Activated gamma-delta T cell treated with anti-CD3 and anti-CD28 coated beads, Interleukin-2, amount 50 U/mL, for 16 hours (primary cell): ENCODE measurements at places on chromosomes 5 and 9.

DNA sequence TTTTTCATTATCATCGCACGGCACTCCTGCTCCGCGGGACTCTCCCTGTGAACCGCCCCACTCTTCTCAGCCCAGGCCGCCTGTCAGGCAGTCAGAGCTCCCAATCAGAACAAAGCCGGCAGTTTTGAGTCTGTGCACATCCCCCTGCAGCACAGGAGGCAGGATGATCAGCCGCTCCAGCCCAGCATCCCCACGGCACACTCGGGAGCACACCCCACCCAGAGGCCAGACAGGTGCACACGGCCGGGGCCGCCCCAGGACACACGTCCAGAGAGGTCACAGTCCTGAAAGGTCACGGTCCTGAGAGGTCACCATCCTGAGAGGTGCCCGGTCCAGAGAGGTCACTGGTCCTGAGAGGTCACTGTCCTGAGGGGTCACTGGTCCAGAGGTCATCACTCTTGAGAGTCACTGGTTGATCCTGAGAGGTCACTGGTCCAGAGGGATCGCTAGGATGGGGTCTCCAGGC, 8.4 kb downstream of the TPPP start:
- no peak for DNase-seq

GRCh38 chr9:9079473-9079872, 1279.9 kb upstream of the DMAC1 start:
- DNase-seq = no peak

GRCh38 chr5:14321936-14322335, 178.8 kb downstream of the TRIO start:
- DNase-seq = no peak

DNA sequence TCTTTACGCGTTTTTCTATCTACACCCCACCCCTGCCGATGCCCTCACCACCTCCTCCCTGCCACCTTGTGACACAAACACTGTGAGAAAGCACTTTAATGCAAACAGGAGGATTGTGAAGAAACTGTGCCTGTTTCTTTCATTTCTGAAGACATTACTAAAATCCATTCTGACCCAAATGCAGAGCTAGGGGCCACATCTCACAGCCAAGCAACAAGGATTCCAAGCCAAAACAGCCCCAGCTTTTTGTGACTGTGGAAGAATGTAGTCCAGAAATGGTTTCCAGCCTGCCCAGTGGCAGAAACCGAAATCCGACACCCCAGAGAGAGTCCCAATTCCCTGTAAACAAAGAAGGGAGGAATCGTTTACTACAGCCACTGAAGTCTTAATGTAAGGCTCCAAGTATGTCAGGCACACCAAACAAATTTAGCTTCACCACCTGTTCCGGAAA, 190.9 kb downstream of the TTC39B start:
- DNase-seq = no peak

DNA sequence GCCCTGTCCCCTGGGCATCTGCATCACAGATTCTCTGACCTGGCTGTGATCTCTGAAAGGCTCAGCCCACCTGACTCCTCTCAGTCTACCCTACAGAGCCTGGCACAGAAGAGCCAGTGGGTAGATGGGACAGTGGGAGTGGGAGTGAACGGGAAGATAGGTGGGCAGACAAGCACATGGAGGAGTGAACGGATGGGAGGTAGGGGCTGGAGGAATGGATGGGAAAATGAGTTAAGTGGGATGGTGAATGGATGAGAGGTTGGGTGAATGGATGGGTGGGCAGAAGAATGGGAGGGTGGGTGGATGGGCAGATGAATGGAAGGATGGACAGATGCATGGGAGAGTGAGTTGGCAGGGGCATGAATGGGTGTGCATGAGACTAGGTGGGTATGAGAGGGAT, 18.8 kb downstream of the STK10 start:
- no peak for DNase-seq

DNA sequence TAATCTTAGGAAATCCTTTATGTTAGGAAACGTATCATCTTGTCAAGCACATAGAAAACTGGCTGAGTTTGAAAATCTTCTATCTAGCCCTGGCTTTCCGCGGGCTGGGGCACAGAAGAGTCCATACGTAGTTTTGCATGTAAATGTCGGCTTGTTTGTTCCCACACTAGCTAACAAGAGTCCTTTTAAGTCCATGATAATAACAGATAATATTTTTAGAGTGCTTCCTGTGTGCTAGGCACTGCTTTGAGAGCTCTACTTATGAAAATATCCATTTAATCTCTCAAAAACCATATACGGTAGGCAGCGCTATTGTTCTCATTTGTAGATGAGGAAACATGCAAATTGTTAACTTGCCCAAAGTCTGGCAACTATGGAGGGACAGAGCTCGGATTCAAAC, 40.5 kb downstream of the FYB1 start:
- DNase-seq = no peak

- no peak for DNase-seq
Observed at GRCh38 chr5:159286420-159287035, 23.4 kb downstream of the UBLCP1 start.

DNA sequence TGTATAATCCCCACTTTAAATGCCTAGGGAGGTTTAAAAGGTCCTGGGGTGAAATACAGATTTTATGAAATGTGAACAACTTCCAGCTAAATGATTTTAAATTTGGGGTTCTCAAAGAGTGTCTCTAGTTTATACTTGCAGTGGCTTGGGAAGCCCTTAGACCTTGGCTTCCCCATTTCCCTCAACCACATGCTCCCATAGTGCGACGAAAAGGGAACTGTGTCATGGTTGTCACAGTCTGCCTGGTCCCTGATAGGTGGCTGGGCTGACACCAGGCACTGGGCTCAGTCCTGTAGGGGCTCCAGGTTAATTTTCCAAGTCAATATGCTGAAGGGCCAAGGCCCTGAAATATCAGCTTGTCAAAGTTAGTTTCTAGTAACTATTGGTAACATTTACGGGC, 10.4 kb upstream of the CXCL14 start:
- DNase-seq = no peak

- DNase-seq = no peak
Observed at GRCh38 chr9:93952784-93953495, 2.2 kb downstream of the BARX1 start.

- no peak for DNase-seq
Observed at GRCh38 chr5:160312960-160313727, 780 bp upstream of the CCNJL start.

- DNase-seq = no peak
Observed at GRCh38 chr9:27712806-27713205, 139.5 kb upstream of the C9orf72 start.

- DNase-seq = peak; percentile 37
Observed at GRCh38 chr5:173293817-173294672, 34.2 kb downstream of the STC2 start.

DNA sequence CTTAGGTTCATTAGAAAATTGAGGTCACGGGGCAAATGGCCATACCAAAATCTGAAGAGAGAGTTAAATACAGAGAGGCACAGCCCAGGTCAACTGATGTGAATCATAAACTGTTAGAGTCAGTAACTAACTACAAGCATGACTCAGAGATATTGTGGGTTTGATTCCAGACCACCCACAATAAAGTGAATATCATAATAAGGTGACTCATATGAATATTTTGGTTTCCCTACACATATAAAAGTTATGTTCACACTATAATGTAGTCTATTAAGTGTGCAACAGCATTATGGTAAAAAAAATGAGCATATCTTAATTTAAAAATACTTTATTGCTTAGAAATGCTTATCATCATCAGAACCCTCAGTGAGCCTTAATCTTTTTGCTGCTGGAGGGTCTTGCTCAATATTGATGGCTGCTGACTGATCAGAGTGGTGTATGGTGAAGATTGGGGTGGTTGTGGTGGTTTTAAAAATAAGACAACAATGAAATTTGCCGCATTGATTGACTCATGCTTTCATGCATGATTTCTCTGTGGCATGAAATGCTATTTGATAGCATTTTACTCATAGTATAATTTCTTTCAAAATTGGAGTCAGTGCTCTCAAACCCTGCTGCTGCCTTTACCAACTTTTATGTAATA, 53.1 kb upstream of the EDIL3 start:
- no peak for DNase-seq

- DNase-seq = no peak
Observed at GRCh38 chr5:8826508-8826907, 719.4 kb downstream of the SEMA5A start.

DNA sequence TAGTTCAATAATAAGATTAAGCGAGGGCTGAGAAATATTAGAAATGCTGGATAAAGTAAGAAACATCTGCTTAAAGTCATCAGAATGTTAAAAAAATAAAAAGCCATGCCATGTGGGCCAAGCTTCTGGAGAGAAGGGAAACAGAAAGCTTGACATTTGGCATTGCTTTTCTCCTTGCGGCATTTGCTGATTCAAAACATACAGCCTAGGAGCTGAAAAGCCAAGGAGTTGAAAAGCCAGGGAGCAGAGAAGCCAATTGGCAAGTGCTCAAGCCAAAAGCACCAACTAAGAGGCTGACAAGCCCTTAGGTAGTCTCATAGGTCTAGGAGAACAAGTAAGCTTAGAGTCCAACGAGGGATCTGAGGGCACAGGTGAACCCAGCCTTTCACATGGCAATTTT, 754.3 kb downstream of the TLE4 start:
- DNase-seq = no peak

DNA sequence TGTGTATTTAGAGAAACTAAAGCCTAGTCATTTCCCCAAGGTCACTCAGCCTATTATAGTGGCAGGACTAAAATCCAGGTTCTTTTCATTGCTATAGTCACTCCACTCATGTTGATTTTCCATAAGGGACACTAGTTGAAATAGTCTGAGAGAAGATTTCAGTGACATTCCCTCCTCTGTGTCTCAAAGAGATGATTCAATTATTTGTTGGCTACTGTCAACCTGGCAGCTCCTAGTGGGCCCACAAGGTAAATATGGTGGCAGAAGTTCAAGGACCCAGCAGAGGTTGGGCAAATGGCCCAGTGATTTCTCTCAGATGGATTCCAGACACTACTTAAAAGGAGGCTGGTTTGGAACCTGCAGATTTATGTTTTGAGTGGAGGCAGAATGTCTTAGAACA, 48.1 kb downstream of the G3BP1 start:
- no peak for DNase-seq

DNA sequence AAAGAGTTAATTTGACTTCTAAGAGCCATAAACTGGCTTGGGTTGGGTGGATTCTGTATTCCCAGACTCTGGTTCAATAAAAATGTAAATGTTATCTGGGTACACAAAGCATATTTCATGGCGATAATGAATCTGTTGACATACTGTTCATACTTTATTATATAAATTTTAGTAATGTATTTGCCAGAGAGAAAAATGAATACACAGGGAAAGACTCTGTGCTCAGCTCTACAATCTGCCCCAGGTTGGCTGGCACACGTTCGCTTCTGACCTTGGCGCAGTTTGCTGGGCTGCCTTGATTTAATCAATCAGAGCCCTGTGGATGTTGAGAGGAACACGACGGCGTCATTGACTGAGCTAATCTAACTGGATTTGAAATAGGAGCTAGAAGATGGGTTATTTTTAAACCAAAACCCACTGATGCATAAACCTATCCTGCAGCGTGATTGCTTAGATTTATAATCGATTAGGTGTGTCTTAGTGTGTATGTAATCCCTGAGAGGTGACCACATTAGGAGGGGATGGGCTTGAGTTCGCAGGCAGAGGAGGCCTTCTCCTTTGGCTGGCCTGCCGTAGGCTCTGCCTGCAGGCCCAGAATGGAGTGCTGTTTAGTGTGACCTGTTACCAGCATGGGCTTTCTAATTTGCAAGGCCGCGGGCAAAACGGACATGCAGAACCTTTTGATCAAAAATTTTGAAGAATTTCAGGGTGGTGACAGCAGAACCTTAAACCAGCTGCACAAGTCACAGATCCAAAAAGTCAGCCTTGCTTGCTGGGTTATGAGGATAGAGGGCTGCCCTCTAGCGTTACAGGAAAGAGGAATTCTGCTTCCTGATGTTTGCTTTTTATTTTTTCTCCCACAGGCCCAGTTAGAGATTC, 3.9 kb upstream of the ADCY2 start:
- DNase-seq = no peak

DNA sequence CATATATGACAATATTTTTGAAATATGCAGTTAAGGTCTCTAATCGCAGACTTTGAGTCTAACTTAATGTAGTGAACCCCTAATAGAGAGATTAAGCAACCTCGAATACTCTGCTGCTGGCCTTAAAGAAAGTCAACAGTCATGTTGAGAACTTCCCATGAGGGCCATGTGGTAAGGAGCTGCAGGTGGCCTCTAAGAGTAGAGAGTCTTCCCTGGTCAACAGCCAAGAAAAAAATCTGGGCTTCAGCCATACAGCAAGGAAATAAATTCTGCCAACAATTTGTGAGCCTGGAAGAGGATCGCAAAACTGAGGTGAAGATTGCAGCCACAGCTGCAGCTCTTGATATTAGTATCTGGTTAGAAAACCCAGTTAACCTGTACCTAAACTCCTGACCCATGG, 935.2 kb upstream of the TYRP1 start:
- no peak for DNase-seq

DNA sequence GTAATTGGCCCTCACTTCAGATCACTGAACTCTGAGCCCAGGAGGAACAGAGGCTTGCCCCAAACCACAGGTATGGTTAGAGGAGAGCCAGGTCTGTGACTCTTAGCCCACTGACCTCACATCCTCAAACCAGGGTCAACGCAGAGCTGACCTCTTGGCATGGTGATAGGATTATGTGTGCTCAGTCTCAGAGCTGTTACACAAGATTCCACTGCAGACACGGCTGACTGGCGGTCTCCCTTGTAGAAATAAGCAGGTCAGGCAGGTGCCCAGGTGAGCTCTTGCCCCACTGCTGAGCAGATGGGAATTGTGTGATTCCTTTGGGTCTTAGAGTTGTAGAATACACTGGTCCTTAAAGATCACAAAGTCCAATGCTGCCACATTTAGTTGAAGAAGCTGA, 66.0 kb upstream of the PITX1 start:
- DNase-seq = no peak

- no peak for DNase-seq
Observed at GRCh38 chr5:65141493-65141892, 340.2 kb downstream of the ADAMTS6 start.

DNA sequence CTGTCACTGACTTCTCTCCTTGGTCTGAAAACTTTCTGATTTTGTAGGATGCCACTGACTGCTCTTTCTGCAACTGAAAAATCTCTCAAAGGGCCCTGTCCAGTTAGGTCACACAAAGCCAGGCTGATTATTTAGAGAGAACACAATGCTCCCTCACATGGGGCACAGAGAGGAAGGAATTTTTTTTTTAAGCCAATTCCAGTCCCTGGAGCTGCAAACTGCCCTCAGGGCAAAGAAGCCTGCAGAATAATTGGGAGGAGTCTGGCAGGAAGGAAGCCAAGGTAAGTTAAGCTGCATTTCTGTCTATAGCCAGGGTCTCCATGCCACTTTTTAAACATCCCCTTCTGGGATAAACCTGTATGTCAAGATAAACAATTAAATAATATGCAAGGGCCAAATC, 305.5 kb downstream of the ZSWIM6 start:
- no peak for DNase-seq

- DNase-seq = no peak
Observed at GRCh38 chr9:78928625-78929405, 631.9 kb downstream of the PSAT1 start.

GRCh38 chr5:80181618-80182211, 74.1 kb downstream of the SERINC5 start:
- DNase-seq = peak; percentile 21

DNA sequence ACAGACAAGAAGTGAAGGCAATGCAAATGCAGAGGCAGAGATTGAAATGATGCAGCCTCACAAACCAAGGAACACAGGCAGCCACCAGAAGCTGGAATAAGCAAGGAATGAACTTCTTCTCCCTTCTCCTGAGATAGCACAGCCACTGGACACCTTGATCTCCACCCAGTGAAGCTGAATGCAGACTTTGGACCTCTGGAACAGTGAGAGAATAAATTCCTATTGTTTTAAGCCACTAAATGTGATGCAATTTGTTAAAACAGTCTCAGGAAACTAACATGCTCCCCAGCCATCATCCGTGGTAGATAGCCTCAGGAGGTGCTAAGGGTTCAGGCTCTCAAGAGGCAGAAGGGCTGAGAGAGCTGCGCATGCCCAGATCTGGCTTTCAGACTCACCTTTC, 512.2 kb upstream of the ZNF608 start:
- DNase-seq = no peak
